Stimulated activated CD8-positive, alpha-beta memory T cell treated with anti-CD3 and anti-CD28 coated beads, Interleukin-7, amount 100 ng/mL, for 1 hour (primary cell): ENCODE measurements at places on chromosomes 1 and 21.
A peak's percentile ranks its signal among the peaks of the same experiment; 100 is the strongest.

- no peak for DNase-seq
Observed at GRCh38 chr21:27536319-27536718, 569.4 kb upstream of the ADAMTS5 start.

GRCh38 chr1:192809307-192810252 is 741 bp downstream of the RGS2 start:
- peak; percentile 14 for DNase-seq

DNA sequence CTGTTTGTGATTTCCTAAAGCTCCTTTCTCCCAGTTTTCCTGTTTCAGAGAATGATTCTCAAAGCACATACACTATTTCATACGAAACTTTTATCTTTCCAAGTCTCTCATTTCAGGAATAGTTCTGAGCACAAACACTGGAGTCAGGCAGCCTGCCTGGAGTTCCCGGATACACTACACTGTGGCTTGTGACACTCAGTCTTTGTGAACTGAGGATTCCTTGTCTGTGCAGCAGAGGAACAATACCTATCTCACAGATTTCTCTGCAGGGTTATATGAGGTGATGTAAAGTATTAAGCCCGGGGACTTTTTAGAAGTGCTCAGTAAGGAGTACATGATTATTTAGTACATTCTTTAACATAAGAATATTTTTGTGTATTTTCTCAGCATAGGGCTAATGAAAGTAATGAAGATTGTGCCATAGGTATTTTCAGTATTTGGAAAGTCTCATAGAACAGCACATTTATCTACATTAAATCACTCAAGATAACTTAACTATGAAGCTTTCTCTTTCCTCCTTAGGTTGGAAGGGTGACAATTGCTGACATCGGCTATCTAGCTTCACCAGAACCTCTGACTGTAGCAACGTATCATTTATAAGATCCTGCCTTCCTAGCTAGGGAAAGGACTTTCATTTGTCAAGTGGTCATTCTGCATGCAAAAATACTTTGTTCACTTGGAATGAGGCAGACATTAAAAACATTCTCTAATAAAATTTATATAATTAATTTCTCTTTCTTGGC is 12.9 kb downstream of the GBP2 start:
- no peak for DNase-seq

DNA sequence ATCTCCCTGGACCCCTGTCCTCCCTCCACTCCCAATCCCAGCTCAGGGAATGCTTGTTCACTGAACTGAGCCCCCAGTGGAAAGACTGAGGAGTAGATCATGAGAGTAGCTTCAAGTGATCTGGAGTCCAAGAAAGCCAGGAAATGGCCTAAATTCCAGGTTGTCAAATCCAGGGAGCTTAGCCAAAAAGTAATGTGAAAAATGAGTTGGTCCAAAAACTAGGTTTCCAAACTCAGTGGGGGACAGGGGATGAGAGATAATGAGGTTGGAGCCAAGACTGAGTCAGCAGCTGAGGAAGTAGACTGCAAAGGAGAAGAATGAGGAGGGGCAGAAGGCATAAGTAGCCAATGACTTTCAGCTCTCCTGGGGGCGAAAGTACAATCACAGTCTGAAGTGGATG is 284.1 kb upstream of the BEND5 start:
- no peak for DNase-seq
